HL-60 (cell line): ENCODE measurements at places on chromosomes 16 and 17.
A peak's percentile ranks its signal among the peaks of the same experiment; 100 is the strongest.

DNA sequence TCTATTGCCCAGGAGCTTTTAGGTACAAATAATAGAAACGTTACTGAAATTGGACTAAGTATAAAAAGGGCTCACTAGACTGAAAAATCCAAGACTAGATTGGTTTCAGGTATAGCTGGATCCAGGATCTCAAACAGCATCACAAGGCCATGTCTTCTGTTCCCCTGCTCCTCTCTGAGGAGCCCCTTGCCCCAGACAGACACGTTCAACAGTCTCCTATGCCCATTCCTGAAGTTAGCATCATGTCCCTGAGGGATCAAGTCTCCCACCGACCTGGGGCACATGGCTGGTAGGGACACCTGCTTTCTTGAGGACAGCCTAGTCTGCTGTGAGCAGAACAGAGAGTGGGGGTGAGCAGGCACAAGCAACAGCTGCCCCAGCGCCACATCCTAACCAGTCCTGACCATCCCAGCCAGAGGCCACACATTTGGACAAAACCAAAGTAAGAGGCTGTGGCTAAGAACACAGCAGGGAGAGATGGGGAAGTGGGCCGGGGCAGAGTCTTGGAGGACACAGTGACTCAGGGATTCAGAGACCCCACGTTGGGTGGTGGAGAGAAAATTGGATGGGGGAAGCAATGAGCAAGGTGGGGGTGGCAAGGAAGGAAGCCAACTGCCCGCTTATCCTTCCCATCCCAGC, 10.5 kb upstream of the MMP2 start:
- no peak for DNase-seq

DNA sequence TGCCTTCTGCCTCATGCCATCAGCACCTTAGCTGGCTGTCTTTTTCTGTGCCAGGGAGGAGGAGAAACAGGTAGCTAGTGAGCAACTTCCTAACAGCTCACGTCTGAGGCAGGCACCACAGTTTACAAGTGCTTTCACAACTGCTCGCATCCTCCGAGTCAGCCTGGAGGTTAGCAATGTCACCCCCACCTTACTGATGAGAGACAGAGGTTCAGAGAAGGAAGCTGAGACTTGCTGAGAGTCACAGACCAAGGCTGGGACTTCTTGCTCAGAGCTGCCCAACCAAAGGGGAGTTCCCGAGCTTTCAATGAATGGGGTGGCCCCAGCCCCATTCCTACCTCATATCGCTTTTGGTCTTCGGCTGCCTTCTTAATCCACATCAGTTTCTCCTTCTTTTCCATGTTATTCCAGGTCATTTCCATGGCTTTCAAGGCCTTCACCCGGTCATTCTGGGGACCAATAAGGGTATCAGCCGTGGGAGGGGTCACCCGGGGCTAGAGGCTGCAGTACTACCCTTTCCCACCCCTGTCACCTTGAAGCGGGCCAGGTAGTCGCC, 9.6 kb downstream of the UBTF start:
- no peak for DNase-seq

- no peak for DNase-seq
Observed at GRCh38 chr16:57786632-57787518, 15.4 kb downstream of the KIFC3 start.

GRCh38 chr16:78390508-78391324, 291.3 kb downstream of the WWOX start:
- DNase-seq = no peak

GRCh38 chr16:116015-116414, 22.5 kb downstream of the NPRL3 start:
- DNase-seq = no peak

DNA sequence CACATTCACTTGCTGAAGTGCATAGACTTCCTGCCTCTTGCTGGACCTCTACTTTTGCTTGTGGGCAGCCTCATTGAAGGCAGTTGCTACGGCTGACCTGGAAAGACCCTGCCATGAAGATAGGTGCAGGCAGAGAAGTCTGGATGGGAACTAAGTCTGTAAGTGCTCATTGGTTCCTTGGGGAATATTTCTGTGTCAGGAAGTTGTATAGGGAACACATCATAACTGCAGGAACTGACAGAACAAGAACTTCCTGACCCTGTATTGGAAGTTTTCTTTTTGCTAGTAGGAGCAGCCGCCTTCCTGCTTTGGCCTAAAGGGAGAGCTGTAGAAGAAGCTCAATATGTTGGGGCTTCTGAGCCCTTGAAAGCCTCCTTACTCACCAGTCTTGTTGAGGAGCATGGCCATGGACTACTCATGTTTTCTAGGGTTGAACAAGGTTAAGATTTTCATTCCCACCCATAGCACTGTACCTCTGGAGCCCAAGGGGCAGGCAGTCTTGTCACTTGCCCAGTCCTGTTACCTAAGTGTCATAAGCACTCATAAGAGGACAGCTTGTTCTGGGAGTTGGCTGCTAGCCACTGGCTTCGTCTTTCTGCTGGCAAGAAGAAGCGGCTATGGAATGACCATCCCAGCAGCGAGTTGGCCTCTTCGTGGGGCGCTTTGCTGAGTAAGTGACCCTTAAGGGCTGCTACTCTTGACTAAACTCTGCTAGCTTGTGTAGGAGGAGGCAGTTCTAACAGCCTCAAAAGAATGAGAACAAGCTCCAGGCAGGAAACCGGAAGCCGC, 7.2 kb downstream of the UBFD1 start:
- DNase-seq = no peak

DNA sequence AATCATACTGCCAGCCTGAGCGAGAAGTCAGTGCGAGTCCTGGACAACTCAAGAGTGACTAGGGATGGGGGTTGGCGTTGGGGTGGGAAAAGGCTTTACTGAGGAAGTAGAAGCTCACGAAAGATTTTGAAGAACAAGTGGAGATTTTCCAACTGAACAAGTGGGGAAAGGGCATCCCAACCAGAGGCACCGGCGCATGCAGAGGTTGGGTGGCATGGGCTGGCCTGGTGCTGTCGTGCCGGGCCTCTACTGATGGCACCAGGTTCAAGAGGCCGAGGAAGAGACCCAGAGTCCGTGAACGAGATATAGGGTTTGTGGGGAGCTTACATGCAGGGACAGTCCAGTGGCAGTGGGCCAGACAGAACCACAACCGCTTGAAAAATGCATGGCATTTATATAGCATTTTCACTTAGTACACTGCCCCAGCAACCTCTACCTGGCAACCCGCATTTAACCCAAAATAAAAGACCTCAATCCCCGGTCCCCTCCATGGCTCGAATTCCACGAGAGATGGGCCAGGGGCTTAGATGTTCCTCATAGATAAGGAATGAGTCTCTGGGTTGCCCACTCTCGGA, 7.7 kb upstream of the ITGA3 start:
- no peak for DNase-seq

DNA sequence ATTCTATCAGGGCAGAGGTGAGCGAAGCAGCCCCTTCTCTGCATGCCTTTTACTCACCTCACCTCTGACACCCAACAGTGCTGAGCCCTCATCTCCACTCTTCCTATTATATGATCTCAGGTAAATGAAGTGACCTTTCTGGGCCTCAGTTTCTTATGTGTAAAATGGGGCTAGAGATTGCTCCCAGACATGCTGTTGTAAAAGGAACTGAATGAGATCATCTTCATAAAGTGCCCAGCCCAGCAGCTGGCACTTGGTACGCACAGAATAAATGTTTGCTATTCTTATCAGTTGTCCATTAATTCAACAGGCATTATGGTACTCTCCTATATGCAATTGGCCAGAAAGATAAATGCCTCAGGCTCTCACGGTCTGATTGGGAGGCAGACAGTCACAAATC, 4.5 kb upstream of the GALK1 start:
- DNase-seq = no peak

DNA sequence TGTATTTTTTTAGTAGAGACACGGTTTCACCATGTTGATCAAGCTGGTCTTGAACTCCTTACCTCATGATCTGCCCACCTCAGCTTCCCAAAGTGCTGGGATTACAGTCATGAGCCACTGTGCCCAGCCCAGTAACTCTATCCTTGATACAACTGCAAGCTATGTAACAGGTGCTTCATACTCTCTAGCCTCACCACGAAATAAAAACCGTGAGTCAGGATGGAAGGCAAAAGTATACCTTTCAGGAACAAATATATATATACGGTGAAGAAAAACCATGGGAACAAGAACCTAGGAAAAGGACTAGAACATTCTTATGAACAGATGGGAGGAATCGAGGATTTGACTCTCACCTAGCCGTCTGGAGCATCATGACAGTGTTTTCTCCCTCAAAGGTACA, 9.6 kb upstream of the FBF1 start:
- no peak for DNase-seq

DNA sequence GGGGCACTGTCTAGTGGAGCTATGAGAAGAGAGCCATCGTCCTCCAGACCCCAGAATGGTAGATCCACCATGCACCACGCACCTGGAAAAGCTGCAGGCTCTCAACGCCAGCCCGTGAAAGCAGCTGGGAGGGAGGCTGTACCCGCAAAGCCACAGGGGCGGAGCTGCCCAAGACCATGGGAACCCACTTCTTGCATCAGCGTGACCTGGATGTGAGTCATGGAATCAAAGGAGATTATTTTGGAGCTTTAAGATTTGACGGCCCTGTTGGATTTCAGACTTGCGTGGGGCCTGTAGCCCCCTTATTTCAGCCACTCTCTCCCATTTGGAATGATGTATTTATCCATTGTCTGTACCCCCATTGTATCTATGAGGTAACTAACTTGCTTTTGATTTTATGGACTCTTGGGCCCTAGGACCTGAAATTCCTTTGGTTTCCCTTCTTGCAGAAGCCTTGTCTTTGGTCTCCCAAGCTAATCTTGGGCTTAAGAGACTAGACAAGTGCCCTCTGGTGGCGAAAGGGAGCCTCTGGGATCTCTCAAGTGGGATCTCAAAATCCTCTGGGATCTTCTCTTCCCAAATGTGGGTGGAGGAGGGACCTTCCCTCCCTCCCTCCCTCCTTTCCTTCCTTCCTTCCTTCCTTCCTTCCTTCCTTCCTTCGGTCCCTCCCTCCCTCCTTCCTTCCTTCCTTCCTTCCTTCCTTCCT, 58.2 kb upstream of the HAPSTR1 start:
- no peak for DNase-seq

- DNase-seq = no peak
Observed at GRCh38 chr16:74769586-74770190, 4.9 kb downstream of the FA2H start.

DNA sequence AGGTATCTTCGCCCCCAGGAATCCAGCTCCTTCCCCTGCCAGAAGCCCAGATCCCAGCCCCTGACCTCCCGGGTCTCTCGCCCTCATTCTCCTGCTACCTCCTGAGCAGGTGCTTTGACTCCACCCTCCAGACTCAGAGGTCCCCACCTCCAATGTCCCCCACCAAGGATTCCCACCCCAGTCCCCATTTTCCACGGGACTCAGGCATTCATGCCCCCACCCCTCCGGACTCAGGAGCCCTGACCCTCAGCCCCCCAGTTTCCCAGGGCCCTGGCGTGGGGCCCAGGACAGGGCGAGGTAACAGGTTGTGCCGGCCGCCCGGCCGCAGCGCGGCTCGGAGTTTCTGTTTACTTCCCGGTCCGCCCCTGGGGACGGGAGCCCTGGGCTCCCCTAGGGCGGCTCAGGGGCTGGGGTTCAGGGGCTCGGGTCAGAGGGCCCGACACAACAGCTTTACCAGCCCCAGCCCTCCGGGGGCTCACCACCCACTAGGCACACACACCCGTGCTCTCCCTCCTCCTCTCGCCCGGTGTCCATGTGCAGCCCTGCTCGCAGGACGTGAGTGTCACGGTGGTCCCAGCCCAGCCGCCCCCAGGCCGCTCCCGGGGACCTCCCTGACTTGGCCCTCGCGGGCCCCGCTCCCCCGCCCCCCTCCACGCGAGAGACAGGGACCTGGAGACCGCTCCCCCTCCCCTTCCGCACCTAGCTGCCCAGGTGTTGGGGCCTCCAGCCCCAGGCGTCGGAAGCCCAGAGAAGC, 595 bp downstream of the BICDL2 start:
- no peak for DNase-seq

GRCh38 chr17:9817086-9817485, 4.8 kb downstream of the GSG1L2 start:
- DNase-seq = no peak

DNA sequence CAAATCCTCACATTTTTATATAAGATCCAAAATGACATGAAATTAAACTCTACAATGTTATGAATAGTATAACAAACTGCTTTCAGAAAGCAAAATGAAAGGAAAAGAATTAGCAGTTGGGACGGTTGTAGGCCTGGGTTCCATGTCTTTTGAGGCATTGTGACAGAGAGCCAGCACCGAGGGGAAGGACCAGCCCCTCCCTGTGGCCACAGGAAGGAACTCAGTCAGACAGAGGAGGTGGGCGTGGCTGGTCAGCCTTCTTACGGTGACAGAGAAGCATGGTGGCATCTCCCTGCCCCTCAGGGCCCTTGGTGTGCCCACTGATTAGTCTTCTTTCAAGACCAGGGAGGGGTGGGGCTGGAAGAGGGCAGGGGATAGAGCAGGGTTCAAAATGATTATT, 5.7 kb downstream of the ZNF319 start:
- peak; percentile 88 for DNase-seq

DNA sequence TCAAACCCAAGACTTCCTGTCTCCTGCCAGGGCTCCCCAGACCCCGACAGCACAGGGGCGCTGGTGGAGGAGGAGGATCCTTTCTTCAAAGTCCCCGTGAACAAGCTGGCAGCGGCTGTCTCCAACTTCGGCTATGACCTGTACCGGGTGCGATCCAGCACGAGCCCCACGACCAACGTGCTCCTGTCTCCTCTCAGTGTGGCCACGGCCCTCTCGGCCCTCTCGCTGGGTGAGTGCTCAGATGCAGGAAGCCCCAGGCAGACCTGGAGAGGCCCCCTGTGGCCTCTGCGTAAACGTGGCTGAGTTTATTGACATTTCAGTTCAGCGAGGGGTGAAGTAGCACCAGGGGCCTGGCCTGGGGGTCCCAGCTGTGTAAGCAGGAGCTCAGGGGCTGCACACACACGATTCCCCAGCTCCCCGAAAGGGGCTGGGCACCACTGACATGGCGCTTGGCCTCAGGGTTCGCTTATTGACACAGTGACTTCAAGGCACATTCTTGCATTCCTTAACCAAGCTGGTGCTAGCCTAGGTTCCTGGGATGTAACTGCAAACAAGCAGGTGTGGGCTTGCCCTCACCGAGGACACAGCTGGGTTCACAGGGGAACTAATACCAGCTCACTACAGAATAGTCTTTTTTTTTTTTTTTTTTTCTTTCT, 8.1 kb downstream of the SERPINF1 start:
- no peak for DNase-seq

GRCh38 chr16:85670840-85671239, 17.9 kb downstream of the GINS2 start:
- DNase-seq = no peak

GRCh38 chr16:15899538-15900100, 11.2 kb upstream of the CEP20 start:
- peak; percentile 65 for DNase-seq

GRCh38 chr17:6276711-6277110, 158.2 kb downstream of the AIPL1 start:
- no peak for DNase-seq
